ENCODE measurements at places on chromosomes 3 and 15.

GRCh38 chr3:46113608-46114007 lies 86.3 kb upstream of the XCR1 start:
- H3K27ac ChIP-seq, result no peak overlapping the region
- no peaks in the 10 kb centered on the region for H3K27me3 ChIP-seq
- no peak overlapping the region for H3K4me3 ChIP-seq
- H3K4me1 ChIP-seq, result peaks cover 44% of the 10 kb centered on the region
- no peak for DNase-seq

- H3K4me3 ChIP-seq, result no peak overlapping the region
- no peaks in the 10 kb centered on the region for H3K4me1 ChIP-seq
- no peaks in the 10 kb centered on the region for H3K27me3 ChIP-seq
- no peak overlapping the region for H3K27ac ChIP-seq
- H3K36me3 ChIP-seq, result peaks cover 17% of the 10 kb centered on the region
- no peak for DNase-seq
Observed at GRCh38 chr15:34355241-34355640, 11.8 kb downstream of the LPCAT4 start.

GRCh38 chr3:197545101-197545500 lies 10.7 kb downstream of the BDH1 start:
- DNase-seq, result no peak
- no peaks in the 10 kb centered on the region for H3K27me3 ChIP-seq
- H3K4me1 ChIP-seq, result peaks cover 10% of the 10 kb centered on the region
- H3K27ac ChIP-seq, result no peak overlapping the region
- H3K36me3 ChIP-seq, result peaks cover 5% of the 10 kb centered on the region

DNA sequence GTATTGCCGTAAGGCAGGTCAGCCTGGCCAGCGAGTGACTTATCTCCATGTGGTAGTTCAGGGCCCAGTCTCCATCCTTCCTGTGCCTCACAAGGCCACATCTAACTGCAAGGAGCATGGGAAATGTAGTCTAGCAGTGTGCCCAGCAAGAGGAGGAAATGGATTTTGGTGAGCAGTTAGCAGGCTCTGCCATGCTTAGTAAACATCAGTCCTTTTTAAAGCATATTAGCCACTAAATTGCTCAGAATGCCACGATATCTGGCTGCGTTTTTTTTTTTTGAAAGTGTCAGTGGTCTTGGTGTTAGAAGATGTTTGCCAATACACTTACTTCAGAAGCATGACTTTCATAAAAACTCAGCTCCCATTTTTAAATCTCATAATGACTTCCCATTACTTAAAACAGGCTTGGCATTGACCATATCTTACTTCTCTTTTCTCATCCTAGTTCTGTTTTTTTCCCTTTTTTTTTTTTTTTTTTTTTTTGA lies 470.2 kb upstream of the TPRG1 start:
- peaks cover 14% of the 10 kb centered on the region for H3K4me1 ChIP-seq
- no peak overlapping the region for H3K4me3 ChIP-seq
- peaks cover 3% of the 10 kb centered on the region for H3K36me3 ChIP-seq
- no peaks in the 10 kb centered on the region for H3K27me3 ChIP-seq
- no peak overlapping the region for H3K27ac ChIP-seq
- no peak for DNase-seq

DNA sequence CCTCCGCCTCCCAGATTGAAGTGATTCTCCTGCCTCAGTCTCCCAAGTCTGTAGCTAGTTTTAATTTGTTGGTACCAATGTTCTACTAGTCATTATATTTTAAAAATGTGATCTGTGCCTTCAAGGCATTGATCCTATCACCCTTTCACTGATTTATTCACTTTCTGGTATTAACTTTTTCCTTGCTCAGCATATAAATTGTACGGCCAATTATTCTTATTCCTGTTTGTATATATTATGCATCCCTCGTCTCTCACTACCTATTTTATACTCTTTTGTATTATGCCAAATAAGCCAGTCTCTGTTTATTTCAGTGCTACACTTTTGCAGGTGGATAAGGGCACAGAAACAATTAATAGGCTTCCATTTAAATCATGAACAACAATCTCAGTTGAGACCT lies 620.2 kb upstream of the BCHE start:
- H3K4me1 ChIP-seq, result no peaks in the 10 kb centered on the region
- DNase-seq, result no peak
- H3K36me3 ChIP-seq, result no peaks in the 10 kb centered on the region

DNA sequence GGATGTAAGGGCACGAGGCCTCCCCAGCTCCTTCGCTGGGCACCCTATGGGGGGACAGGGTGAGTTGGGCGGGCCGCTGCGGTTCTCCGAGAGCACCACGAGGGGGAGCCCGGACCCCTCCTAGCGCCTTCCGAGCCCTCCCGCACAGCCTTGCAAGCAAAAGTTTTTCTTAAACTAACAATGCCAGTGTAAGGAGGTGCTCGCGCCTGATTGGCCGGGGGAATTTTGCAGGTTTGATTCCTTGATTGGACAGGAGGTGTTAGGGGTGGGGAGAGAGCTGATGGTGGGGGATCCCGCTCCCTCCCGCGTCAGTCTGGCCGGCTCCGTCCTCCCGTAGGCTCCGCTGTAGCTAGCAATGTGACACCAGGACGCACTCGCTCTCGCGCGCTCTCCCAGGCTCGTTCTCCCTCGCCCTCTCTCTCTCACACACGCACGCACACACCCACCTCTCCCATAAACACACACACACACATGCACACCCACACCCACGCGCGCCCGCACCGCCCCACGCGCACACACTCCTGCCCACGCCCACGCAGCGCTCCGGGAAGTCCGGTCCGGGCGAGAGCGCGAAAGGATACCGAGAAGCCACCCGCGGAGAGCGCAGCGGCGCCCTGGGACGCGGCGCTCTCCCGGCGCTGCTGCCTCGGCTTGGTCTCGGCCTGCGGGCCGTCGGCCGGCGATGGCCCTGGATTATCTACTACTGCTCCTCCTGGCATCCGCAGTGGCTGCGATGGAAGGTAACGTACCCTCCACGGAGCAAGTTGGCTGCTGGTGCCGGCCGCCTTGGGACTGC lies at the start of gene EPHB1:
Gene EPHB1 (plus strand): TSS at position 311 of the 796 bp plus-strand sequence.
- H3K4me1 ChIP-seq, result peaks cover 11% of the 10 kb centered on the region
- H3K36me3 ChIP-seq, result no peaks in the 10 kb centered on the region
- peak within 1 kb of the TSS; percentile 76 for H3K4me3 ChIP-seq
- no peak for DNase-seq
- peaks cover 59% of the 10 kb centered on the region for H3K27me3 ChIP-seq

- no peaks in the 10 kb centered on the region for H3K36me3 ChIP-seq
- no peak for DNase-seq
- no peak overlapping the region for H3K4me3 ChIP-seq
Observed at GRCh38 chr3:55554634-55555425, 67.7 kb upstream of the WNT5A start.

All from central memory CD8-positive, alpha-beta T cell (primary cell).